ENCODE measurements at places on chromosomes 1 and 21.

DNA sequence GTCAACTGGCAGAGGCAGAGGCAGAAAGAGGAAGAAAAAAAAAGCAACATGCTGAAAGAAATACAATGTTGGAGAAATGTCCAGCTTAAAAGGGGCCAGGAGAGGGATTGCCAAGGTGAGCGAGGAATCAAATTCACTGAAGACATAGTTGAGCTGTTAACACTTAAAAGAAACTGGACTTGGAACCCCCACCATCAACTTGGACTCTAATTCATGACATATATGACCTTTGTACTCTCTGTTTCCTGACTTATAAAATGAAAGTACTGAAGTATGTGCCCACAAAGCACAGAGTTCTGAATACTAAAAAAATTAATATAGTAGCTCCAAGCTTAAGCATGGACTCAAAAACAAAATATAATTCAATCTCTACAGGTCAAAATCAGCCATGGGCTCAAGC is 16.1 kb downstream of the PRR9 start:
- H3K36me3 ChIP-seq: no peaks in the 10 kb centered on the region
- DNase-seq: no peak
- no peaks in the 10 kb centered on the region for H3K27me3 ChIP-seq
- no peak overlapping the region for H3K27ac ChIP-seq
- H3K4me1 ChIP-seq: no peaks in the 10 kb centered on the region
- H3K4me3 ChIP-seq: no peak overlapping the region

GRCh38 chr1:8222789-8223188 is 95.1 kb upstream of the SLC45A1 start:
- no peaks in the 10 kb centered on the region for H3K4me1 ChIP-seq
- H3K4me3 ChIP-seq: no peak overlapping the region
- no peaks in the 10 kb centered on the region for H3K27me3 ChIP-seq
- no peak for DNase-seq
- H3K27ac ChIP-seq: no peak overlapping the region

DNA sequence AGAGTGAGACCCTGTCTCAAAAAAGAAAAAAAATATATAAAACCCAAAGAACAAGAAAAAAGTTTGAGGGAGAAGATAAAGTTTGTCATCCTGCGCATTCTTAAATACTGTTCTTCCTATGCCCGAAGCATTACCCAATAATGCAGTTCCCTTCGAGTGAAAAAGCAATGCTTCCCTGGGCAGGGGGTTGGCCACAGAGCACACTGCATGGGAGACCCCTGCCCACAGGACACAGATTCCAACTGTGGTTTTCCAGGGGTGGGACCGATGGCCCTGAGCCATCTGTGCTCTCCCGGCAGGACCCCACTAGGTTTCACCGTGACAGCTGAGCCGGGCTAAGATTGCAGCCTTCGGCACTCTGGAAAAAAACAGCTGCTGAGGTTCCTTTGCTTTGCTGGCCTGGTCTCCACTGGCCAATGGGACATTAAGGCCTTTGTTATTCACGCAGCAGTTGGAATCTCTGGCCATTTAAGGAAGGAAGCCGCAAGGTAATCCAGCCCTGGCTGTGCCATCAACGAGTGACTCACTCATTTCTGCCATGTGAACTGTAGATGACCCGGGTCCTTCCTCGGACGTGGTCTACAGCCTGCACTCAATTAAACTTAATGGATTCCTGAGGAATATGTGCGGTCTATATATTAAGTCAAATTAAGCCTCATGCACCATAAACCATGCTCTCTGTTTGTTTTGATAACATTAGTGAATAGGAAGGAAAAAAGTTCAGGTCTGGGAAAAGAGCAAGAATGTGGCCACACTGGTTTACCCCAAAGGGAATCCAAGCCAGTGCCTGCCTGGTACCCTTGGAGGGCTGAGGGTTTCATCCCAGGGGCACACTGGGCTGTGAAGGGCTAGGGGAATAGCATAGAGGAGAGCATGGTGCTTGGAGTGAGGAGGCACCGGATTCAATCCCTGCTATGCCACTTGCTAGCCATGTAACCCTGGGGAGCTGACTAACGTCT is 163.2 kb downstream of the ZBTB18 start:
- H3K27me3 ChIP-seq: no peaks in the 10 kb centered on the region
- no peak overlapping the region for H3K27ac ChIP-seq
- H3K36me3 ChIP-seq: no peaks in the 10 kb centered on the region
- H3K4me1 ChIP-seq: no peaks in the 10 kb centered on the region
- no peak overlapping the region for H3K4me3 ChIP-seq

GRCh38 chr1:14887044-14887566 is 266.4 kb upstream of the TMEM51 start:
- no peak for DNase-seq
- H3K27ac ChIP-seq: no peak overlapping the region

DNA sequence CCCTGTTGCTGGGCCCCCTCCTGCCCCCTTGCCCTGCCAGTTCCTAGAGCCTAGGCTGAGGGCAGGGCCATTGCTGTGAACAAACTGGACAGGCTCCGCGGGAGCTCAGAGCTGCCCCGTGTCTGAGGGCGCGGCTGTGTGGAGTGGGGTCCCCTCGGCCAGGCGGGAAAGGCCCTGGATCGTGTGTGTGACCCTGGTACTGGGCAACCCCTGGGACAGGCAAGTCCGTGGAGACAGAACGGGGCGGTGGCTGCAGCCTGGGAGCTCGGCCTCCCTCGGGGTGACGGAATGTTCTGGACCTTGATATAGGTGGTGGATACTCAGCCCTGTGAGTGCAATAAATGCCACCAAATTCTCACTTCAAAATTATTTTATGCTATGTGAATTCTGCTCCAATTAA is 27.7 kb upstream of the C1orf159 start:
- H3K27me3 ChIP-seq: no peaks in the 10 kb centered on the region
- H3K4me3 ChIP-seq: no peak overlapping the region
- no peak overlapping the region for H3K27ac ChIP-seq
- no peak for DNase-seq
- no peaks in the 10 kb centered on the region for H3K4me1 ChIP-seq

DNA sequence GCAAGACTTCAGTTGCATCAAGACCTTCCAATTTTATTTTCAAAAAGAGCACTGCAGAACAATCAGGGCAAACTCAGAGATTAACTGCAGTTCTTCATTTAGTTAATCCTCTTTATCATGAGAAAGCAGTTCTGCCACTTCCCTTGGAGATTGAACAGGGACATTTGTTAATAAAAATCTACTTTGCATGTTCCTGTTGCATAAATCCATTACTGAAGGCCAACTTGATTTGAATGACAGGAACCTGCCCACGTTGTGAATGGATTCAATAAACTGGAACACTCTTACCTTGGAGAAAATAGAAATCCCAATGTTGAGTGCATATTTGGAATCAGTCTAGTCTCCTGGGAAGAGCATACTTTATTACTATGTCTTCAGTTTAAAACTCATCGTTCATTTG is 19.6 kb upstream of the PLD5 start:
- H3K4me1 ChIP-seq: no peaks in the 10 kb centered on the region
- H3K27me3 ChIP-seq: no peaks in the 10 kb centered on the region
- no peak for DNase-seq
- no peak overlapping the region for H3K4me3 ChIP-seq
- H3K36me3 ChIP-seq: no peaks in the 10 kb centered on the region

GRCh38 chr1:234667600-234668576 is 57.9 kb upstream of the IRF2BP2 start:
- H3K27ac ChIP-seq: no peak overlapping the region
- no peaks in the 10 kb centered on the region for H3K4me1 ChIP-seq
- no peaks in the 10 kb centered on the region for H3K36me3 ChIP-seq

DNA sequence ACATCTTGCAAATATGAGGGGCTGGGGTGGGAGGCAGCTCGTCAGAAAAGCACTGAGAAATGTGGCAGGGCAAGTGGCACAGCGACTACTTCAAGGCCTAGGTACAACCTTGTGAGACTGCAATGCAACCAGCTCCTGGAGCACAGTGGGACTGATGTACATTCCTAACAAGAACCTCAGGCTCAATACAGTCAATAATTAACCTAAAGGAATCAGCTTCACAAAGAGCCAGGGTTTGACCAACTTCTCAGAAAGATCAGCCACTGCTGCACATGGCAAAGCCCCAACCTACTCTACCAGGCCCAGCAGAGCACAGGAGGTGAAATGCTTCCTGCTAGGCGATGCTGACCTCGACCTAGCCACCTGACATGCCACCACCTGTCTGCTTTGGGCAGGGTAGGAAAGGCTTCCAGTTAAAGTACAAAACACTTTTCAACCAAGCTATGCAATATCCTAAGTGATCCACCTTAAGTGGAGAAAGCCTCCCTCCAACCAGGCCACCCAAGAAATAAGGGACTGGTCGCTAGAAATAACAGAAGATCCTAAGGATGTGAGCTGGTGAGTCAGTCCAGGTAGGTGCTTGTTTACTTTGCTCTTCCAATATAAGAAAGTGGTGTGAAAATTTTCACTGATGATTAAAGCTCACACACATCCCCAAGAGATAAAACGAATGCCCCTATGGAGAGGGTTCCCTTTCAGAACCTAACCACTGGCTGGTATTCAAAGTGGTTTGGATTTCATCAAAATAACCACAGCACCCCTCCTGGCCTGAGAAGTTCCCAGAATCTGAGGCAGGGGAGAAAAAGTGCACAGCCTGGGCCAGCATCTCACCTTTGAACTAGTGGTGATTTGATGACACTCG is 2.1 kb downstream of the RIPK4 start:
- no peak overlapping the region for H3K27ac ChIP-seq
- no peaks in the 10 kb centered on the region for H3K36me3 ChIP-seq
- H3K27me3 ChIP-seq: no peaks in the 10 kb centered on the region
- no peaks in the 10 kb centered on the region for H3K4me1 ChIP-seq
- no peak overlapping the region for H3K4me3 ChIP-seq

DNA sequence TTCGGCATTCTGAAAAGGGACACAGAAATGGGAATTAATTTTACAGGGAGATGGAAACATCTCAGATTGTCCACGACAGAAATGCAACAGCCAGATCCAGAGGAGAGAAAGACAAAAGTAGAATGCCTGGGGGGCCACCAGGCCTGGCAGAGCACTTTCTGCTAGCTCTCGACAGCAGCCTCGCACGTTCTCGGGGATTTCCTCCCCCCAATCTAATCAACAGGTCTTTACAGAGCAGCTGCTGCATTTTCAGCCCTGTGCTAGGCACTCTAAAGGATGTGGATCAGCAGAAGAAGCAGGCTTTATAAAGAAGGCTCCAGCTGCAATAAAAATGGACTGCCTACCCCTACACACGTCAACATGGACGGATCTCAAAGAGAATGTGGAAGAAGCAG is 10.6 kb downstream of the CSRP1 start:
- H3K36me3 ChIP-seq: peaks cover 2% of the 10 kb centered on the region
- no peak overlapping the region for H3K4me3 ChIP-seq
- H3K4me1 ChIP-seq: peaks cover 4% of the 10 kb centered on the region
- no peaks in the 10 kb centered on the region for H3K27me3 ChIP-seq
- no peak for DNase-seq

DNA sequence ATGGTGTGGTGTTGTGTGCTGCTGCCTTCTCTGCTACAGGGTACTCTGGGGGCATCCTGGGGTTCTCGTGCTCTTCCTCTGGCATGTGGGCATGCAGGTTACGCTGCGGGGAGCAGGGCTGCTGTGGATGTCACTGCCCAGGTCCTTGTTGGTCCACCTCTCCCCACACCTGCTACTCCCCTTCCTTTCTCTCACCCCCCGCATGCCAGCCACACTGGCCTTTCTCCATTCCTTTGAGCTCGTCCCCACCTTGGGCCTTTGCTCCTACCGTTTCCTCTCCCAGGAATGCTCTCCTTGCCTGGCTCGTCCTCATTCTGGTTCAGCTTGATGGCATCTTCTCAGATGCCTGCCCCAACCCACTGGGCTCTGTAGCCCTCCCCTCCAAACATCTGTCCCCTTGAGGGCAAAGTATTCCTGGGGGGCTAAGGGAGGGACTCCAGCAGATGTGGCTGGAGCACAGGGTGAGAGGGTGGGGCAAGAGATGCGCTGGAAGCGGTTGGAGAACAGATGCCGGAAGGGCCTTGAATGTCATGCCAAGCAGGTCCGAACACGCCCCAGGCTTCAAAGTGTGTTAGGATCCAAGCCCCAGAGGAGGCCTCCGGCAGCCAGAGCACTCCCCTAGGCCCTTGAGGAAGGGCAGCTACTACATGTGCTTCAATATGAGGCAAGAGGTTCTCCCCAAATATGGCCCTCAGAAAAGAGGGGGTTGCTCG is 23.4 kb downstream of the DMRTB1 start:
- H3K4me1 ChIP-seq: no peaks in the 10 kb centered on the region
- DNase-seq: peak; percentile 67
- no peaks in the 10 kb centered on the region for H3K36me3 ChIP-seq
- H3K27me3 ChIP-seq: no peaks in the 10 kb centered on the region

GRCh38 chr1:231734417-231734816 is 107.8 kb downstream of the DISC1 start:
- no peak overlapping the region for H3K27ac ChIP-seq
- no peaks in the 10 kb centered on the region for H3K36me3 ChIP-seq
- H3K27me3 ChIP-seq: no peaks in the 10 kb centered on the region
- DNase-seq: peak; percentile 79

DNA sequence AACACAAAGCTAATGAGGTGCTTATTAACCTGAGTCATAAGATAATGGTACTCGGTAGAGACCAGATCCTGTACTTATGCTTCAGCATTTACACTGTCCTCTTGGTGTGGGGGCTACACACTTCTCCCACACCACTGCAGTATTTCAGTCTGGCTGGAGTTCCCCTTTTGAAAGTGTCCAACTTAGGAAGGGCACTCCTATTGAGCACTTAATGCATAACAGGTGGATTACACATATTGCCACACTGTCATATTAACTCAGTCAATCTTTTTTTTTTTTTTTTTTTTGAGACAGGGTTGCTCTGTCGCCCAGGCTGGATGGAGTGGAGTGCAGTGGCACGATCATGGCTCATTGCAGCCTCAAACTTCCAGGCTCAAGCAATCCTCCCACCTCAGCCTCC is 1.5 kb downstream of the GPATCH4 start:
- no peaks in the 10 kb centered on the region for H3K4me1 ChIP-seq
- no peak overlapping the region for H3K4me3 ChIP-seq
- H3K36me3 ChIP-seq: peaks cover 5% of the 10 kb centered on the region

- no peak overlapping the region for H3K27ac ChIP-seq
- no peak overlapping the region for H3K4me3 ChIP-seq
- no peaks in the 10 kb centered on the region for H3K4me1 ChIP-seq
- H3K27me3 ChIP-seq: no peaks in the 10 kb centered on the region
- H3K36me3 ChIP-seq: no peaks in the 10 kb centered on the region
Observed at GRCh38 chr1:188427642-188428041, 1598.9 kb downstream of the PLA2G4A start.

DNA sequence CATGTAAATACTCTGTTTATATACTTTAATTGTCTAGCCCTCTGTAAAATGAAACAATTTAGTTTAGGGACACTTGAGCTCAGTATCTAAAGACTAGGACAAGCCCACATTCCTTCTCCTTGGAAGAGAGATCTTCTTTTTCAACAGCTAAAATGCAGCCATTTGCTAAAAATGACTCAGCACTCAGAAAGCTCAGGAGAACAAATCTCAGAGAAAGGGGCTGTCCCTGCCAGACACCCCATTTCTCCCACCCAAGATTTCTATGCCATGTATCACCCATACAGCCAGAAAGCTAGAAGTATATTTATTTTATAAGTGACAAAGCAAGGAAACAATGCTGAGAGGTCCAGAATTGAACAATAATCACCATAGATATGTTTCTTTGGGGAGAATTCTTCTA is 23.2 kb upstream of the PRDX6 start:
- no peak overlapping the region for H3K4me3 ChIP-seq
- no peaks in the 10 kb centered on the region for H3K27me3 ChIP-seq
- DNase-seq: no peak
- no peaks in the 10 kb centered on the region for H3K36me3 ChIP-seq
- no peaks in the 10 kb centered on the region for H3K4me1 ChIP-seq
- H3K27ac ChIP-seq: no peak overlapping the region

Data from aorta (tissue), 5 donors.